Lung (tissue), 17 donors: ENCODE measurements at places on chromosomes 2 and 18. TPM values are rescaled to one million over a fixed set of nuclear protein-coding genes. Genes with fewer than 3 reads are reported as not detected.

DNA sequence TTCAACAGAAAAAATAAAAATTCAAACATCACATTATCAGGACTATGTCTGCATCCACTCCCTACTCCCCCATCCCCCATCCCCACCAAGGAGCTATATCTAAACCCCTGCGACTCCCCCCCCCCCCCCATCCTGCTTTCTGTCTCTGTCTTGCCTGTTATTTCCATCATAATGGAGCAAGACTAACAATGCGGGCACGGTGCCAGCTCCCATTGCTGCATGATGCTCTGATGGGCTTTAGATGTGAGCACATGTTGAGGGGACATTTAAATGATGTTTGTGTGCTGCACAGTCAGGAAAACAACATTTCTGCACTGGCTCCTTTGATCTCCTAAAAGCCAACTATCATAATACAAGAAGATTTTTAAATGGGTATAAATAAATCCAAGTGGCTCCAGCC lies 644.2 kb upstream of the SETBP1 start:
- DNase-seq, result peak; percentile 67

The ARHGAP15 gene
- 13.4 TPM for polyA plus RNA-seq

GRCh38 chr2:110126086-110126773 lies 10.6 kb upstream of the MALL start:
- DNase-seq, result no peak

- DNase-seq, result peak; percentile 83
These were observed 34.0 kb upstream of the COL3A1 start for GRCh38 chr2:188940171-188940570.

The CFC1 gene
- 1.3 TPM for polyA plus RNA-seq

GRCh38 chr2:70984228-70984575 lies 5.8 kb downstream of the ANKRD53 start:
- DNase-seq, result no peak

- peak; percentile 85 for DNase-seq
These were observed 67.0 kb downstream of the ZEB2 start for GRCh38 chr2:144452989-144453336.

DNA sequence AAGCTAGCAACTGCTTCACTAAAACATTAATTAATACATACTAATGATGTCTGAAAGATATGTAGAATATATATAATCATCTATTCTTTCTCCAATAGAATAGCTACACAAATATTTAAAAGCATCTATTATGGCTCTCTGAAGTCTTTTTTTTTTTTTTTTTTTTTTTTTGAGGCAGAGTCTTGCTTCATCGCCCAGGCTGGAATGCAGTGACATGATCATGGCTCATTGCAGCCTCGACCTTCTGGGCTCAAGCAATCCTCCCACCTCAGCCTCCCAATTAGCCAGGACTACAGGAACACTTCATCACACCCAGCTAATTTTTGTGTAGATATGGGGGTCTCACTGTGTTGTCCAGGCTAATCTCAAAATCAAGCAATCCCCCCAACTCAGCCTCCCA lies 120.4 kb upstream of the KYNU start:
- no peak for DNase-seq

The PRKAG3 gene
- not detected for polyA plus RNA-seq

DNA sequence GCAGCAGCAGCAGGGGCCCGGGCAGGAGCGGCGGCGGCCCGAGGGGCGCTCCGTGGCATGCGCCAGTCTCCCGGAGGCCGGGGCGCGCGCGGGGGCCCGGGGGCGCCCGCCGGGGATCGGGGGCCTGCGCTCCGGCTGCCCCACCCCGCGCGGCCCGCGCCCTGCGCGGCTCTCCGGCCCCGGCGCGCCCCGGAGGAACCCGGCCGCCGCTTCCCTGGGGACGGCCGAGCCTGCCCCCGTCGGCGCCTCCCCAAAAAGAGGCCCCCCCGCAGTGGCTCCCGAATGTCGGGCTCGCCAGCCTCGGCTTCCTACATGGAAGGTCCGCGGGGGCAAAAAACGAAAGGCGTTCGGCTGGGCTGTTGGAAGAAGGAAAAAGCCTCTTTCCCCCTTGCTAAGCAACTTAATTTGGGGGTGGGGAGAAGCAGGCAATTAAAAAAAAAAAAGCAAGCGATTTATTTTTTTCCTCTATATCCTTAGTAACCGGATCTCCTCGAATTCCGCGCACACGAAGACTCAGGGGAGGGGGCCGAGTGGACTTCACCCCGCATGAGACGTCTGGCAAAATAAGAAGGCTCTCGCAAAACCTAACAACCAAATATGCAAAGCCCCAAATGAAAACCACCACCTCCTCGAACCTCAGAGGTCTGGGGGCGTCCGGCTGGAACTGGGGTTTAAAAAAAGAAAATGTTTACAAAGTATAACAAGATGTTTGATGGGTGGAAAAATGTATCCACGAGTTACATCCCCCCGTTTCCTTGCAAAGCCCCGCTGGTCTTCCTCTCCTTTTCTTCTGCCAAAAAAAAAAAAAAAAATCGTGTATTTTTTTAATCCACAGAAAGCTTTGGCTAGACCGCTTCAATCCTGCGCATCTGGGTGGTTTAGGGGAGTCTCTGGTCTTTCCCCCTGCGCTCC lies at the start of gene SMAD7:
TSS of gene SMAD7 (minus strand) at position 430 of the 912 bp plus-strand sequence. CDS start 541 bp downstream, outside the sequence.
- peak; percentile 22 for DNase-seq

DNA sequence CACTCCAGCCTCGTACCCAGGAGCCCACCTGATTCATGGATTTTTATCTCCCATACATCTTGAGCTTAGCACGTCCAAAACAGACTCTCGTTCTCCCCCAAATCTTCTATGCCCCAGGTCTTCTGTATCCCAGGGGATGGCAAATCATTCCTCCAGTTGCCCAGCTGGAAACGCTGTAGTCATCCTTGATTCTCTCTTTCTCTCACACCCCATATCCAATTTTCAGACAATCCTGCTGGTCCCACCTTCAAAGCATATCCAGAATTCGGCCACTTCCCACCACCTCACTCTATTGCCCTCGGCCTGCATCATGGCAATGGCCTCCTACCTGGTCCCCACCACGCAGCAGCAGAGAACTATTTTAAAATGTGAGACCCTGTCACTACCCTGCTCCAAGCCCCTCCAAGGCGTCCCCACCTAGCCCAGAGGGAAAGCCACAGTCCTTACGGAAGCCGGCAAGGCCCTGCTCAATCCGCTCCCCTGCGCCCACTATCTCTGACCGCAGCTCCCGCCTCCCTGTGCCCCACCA lies 1.4 kb upstream of the GRHL1 start:
- DNase-seq, result no peak

DNA sequence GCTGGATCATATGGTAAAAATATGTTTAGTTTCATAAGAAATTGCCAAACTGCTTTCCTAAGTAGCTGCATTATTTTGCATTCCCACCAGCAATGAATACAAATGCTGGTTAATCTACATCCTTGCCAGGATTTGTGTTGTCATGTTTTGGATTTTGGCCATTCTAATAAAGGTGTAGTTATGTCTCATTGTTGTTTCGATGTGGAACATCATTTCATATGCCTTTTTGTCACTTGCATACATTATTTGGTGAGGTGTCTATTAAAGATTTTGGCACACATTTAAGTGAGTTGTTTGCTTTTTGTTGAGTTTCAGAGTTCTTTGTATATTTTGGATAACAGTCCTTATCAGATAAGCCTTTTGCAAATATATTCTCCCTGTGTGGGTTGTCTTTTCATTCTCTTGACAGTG lies 299.2 kb upstream of the TFPI start:
- peak; percentile 93 for DNase-seq

- no peak for DNase-seq
These were observed 385.3 kb downstream of the IRS1 start for GRCh38 chr2:226414335-226414734.

The IL1RN gene
- 9.6 TPM for polyA plus RNA-seq

- DNase-seq, result peak; percentile 58
These were observed 83.9 kb downstream of the STPG4 start for GRCh38 chr2:47070920-47071824.

GRCh38 chr18:64097497-64097896 lies 51.4 kb downstream of the LINC00305 start:
- no peak for DNase-seq

DNA sequence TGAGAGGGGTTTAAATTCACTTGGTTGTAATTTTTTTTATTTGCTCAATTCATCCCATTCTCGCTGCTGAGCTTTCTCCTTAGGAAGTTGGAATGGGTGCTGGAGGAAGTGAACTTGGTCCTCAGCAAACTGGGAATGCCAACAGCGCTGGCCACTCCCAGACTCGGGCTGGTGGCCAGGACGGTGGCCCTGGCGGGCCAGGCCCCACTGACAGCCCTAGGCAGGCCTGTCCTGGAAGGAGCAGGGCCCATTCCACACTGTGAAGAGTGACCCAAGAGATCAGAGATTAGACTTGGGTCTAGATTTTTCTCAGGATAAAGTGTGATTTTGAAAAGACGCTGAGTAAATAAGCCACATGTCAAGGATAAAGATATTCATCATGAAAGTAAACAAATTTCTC lies 132.7 kb downstream of the HDAC4 start:
- DNase-seq, result peak; percentile 46

- no peak for DNase-seq
These were observed 1377.2 kb upstream of the ZEB2 start for GRCh38 chr2:145897151-145897550.

- DNase-seq, result no peak
These were observed 5.7 kb downstream of the ROCK1 start for GRCh38 chr18:21105936-21106335.

GRCh38 chr2:204274429-204274828 lies 270.8 kb upstream of the PARD3B start:
- no peak for DNase-seq

The SNORC gene
- polyA plus RNA-seq, result 1.6 TPM

GRCh38 chr18:3458952-3459853 lies 9.2 kb downstream of the TGIF1 start:
- no peak for DNase-seq

The OSR1 gene
- polyA plus RNA-seq, result 8.6 TPM

GRCh38 chr18:35672897-35673296 lies 91.4 kb downstream of the GALNT1 start:
- no peak for DNase-seq
